ENCODE measurements at places on chromosomes 4 and X.

- no peak for DNase-seq
Measured at GRCh38 chr4:82918091-82918490, 17.6 kb downstream of the THAP9 start.

GRCh38 chr4:38667085-38667893 is 3.3 kb downstream of the KLF3 start:
- peak; percentile 65 for DNase-seq

GRCh38 chr4:91325495-91325894 is 978.3 kb upstream of the GRID2 start:
- no peak for DNase-seq

DNA sequence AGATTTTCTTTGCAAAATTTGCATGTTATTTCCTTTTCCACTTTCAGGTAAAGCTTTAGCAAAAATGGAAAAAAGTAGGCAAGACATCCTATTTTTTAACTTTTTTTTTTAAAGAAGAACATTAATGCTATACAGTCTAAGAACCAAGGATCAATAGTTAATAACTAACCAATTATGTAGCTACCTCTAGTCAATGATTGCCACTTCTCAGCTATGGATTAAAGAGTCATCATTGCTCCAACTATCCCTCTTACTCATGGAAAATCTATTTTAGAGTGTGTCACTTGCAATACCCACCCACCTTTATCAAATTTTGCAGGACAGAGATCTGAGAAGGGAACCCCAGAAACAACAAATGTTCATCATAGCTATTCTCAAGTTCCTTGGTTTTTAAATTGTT is 223.1 kb downstream of the ANK2 start:
- no peak for DNase-seq

- no peak for DNase-seq
Measured at GRCh38 chr4:148773313-148773712, 331.1 kb upstream of the NR3C2 start.

DNA sequence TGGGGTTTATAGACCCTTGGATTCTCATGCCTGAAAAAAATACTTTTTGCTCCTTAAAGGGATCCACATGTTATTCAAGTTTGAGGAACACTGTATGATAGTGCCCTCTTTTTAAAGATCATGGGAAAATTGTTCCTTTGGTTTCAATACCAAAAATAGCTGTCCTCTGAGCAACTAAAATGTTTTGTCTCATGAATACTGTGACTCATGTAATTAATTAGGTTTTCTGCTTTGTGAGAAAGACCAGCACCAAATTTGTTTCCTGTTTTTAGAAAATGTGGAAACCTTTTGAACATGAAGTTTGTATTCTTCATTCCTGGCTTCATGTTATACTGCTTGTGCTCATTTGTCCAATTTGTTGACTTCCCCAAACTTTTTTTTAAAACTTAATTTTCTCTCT is 127.6 kb upstream of the SH3RF1 start:
- no peak for DNase-seq

DNA sequence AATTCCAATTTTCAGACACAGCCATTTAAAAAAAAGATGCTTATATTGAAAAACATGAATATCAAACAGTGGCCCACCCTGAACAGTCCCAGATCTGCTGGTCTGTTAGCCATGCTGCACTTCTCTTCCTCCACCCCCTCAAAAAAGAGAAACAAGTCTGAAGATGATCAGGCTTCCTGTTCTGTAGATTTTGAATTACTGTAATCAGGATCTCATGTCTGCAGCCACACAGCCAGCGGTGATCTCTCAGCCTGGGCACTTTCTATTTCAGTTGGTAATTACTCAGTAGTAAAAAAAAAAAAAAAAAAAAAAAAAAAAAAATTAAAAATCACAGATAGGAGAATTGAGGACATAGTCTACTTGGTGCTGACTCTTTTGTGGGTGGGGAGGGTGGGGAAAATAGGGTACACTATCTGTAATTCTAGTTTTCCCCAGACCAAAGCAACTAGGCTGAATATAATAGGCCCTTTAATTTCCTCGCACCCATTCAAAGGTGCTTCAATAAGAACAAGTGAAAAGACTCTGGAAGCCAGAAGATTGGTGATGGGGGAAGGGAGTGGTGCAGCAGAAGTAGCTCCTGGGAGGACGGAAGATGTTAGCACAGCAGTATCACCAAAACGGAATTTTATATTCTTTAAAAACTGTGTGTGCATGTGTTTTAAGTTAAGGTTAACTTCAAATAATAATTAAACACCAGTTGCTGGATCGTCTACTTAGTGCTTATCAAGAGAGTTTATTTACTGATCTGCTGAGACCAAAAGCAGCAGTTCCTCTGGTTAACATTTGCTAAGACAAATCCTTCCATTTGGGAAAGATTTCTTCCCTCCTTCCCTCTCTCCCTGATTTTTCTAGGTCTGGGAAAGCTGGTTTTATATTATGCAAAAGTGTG is 47.0 kb downstream of the SPRY1 start:
- DNase-seq = no peak

Data from NCI-H1092 (cell line).